ENCODE measurements at places on chromosomes 4 and X. TPM values are rescaled to one million over a fixed set of nuclear protein-coding genes. Genes with fewer than 3 reads are reported as not detected.

DNA sequence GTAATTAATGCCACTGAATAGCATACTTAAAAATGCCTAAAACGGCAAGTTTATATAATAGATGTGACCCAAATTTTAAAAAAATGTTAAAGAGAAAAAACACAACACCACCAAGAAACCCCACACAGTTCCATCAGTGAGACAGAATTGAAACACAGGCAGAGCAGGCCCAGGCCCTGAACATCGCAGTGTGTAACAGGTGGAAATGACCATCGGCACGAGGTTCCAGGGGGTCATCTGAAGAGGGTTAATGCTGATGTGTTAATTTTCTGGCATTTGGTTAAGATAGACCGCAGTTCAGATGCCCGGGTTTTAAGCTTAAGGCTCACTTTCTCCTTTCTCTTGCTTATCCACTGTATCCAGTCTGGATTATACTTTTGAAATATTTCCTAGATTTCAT lies 66.8 kb downstream of the ANAPC4 start:
- no peak for DNase-seq

DNA sequence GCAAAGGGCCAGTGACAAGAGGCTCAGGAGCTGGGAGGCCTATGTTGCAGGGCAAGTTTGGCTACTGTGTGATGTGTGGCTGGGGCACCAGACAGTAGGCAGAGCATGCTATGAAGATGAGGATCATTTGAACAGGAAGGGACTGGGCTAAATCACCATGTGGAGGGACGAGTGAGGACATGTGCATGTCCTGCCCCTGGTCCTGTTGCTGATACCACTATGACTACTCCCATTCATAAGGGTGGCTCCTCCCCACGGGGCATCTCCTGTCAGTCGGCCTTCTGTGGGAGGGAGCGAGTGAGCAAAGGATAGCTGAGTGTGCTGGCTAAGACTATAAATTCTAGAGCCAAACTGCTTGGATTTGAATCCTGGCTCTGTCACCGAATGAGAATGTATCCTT lies 139.2 kb downstream of the TMEM164 start:
- no peak for DNase-seq

DNA sequence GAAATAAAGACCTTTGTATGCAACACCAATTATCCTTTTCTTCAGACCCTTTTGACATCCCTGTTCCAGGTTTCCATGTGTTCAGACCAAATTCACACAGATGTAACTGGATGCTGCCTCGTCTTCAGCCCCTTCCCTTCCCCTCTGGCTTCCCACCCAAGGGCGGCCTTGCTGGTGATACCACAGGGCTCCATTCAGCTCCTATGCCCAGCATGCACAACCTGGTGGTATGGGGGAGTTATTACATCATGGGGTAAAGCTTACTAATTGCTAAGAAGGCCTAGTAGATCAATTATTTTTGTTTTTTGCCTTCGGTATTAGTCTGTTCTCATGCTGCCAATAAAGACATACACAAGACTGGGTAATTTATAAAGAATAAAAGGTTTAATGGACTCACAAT lies 317.0 kb upstream of the CXXC4 start:
- DNase-seq, result no peak

DNA sequence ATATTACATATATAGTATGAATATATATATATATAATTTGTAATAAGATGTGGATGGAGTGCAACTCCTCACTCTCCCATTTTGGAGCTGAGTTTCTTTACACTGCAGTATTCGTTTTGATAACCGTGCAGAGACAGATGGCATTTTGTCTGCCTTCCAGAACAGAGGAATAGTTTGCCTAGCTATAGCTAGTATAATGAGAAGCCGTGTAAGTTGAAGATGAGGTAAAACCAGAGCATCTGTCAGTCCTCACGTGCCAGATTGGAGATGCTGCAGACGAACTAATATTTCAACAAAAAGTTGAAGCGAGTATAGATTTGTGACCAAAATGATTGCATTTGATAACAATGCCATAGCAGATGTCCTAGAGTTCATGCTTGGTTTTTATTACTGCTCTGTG lies 180.6 kb downstream of the FMR1NB start:
- DNase-seq, result no peak

GRCh38 chr4:171561419-171561818 lies 251.8 kb upstream of the GALNTL6 start:
- no peak for DNase-seq

- DNase-seq, result no peak
Measured at GRCh38 chrX:69093960-69094871, 71.0 kb downstream of the PJA1 start.

GRCh38 chrX:40083120-40083978 lies 14.4 kb downstream of the BCOR start:
- DNase-seq, result no peak

GRCh38 chrX:42119076-42119475 lies 195.7 kb upstream of the CASK start:
- DNase-seq, result no peak

DNA sequence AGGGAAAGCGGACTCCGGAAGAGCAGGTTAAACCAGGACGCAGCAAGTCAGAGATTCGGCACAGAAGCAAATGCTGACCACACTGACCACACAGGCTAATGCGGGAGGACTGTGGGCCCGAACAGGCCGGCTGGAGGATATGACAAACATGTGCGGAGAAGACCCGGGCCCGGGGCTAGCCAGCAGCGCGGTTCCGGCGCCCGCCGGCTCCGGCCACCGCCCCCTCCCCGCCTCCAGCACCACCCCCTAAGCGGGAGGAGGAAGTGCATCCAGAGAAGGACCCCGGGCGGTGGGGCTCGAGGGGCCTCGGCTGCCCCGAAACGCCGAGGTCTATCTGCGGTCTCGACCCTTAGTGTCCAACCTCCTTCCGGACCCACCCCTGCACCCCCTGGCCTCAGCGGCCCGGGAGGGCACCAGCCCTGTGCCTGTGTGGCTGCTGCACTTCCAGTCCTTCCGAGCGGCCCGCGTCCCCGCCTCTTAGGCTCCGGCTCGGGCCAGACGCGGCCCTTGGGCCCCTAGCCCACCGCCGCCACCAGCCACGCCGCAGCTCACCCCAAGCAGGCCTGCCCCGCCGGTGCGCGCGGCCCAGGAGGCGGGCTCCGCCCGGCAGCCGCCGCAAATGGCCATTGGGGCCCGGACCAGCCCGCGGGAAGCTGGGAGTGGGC lies 2.1 kb downstream of the ELOVL6 start:
- DNase-seq, result no peak

DNA sequence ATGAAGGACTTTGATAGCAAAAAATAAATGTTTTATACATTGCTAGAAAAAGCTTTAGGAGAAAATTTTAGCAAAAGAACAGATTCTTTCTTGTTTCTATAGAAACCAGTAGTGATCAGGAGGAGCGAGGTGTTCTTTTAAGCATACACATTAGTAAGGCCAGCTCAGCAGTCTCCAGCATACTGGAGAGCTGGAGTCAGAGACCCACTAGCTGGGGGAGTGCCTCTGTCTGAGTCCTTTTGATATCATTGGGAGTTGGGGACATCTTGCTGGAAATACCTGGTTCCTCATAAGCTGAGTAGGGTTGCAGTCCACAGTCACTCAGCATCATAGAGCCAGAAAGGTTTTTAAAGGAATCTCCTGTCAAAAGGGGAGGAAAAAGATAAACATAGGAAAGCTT lies 67.4 kb downstream of the AFF2 start:
- no peak for DNase-seq

- no peak for DNase-seq
Measured at GRCh38 chr4:123064390-123064789, 142.0 kb upstream of the NUDT6 start.

- no peak for DNase-seq
Measured at GRCh38 chr4:94131212-94131611, 76.5 kb upstream of the SMARCAD1 start.

- no peak for DNase-seq
Measured at GRCh38 chr4:21184788-21185187, 484.5 kb downstream of the PACRGL start.

DNA sequence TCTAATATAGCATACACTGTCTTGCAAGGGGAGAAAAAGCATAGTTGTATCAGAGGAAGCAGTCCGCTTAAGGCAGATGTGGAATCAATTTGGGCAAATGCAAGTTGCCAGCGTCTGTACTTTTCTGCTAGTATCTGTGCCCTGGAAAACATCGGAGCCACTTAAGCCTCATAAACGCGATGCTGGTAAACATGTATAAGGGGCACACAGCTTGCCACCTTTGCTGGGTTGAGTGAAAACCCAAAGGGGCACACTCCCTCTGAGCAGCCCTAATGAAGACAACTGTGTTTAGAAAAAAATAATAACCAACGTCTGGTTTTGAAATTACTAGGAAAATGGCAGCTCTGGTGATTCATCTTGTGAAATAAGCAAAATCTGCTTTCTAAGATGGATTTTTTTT lies 24.3 kb downstream of the SMIM20 start:
- no peak for DNase-seq

DNA sequence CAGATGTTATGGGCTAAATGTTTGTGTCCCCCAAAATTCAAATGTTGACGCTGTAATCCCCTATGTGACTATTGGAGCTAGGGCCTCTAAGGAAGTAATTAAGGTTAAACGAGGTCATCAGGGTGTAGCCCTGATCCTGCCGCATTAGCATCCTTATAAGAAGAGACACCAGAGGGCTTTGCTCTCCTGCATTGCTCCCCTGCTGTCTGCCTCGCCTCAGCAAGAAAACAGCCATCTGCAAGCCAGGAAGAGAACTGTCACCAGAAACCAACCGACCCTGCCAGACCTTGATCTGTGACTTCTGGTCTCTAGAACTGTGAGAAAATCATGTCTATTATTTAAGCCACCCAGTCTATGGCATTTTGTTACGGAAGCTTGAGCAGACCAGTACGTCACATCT lies 331.9 kb downstream of the DCTD start:
- no peak for DNase-seq

- no peak for DNase-seq
Measured at GRCh38 chrX:42735250-42735649, 42.7 kb downstream of the PPP1R2C start.

GRCh38 chr4:186104114-186104889 lies at the start of gene FAM149A:
Gene FAM149A, plus strand, starts transcription at chr4:186104704.
- no peak for DNase-seq

DNA sequence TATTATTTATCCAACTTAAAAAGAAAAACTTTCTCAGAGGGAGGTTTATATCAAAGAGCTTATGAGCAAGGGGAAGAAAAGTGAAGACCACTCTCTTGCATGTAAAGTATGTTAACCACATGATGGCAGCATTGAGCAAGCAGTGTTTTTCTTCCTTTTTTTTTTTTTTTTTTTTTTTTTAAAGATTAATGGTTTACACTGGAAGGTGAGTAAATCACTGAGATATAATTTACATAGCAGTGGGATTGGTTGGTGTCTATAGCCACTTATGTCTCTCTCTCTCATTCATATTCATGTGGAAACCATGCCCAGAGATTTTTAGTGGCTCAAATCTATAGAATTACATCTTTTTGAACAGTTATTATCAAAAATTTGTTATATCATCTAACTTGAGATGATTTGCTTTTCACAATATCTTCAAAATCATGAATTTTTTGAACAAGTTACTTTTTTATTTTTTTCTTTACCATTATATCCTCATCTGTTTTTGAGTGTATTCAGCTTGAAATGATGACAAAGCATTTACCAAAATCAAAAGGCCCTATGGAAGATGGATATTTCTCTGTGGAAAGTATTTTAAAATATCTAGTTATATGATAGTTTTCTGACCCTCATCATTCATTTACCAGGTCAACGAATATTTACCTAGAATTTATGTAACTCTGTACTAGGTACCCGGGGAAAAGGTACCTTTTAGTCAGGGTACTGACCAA lies 31.6 kb downstream of the MTHFD2L start:
- no peak for DNase-seq

DNA sequence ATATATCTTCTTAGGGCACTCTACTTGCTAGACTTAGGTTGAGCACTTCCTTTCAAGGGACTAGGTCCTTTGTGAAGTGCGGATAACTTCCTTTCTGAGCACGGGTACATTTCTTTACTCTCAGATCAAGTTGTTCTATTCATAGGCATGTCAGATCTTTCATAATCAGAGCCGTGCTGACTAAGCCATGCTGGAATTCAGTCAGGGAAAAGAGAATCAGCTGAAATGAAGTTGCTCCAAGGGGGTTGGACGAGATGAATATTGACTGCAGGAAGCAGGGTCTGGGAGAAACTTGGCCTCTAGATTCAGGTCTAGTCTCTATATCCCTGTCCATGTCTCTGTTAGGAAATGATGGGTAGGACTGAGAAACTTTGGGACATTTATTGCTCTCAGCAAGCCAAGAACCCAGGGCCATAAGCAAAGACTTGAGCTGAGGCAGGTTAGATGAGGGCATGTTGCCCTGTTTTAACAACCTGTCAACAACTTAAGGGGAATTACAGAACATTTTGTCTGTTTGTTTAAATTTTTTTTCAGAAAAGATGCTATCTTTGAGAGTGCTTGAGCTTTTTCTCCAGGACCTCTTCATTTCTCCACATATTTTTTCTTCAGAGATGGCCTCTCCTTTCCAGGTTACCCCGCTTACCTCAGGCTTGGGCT lies 28.3 kb downstream of the AREG start:
- no peak for DNase-seq

DNA sequence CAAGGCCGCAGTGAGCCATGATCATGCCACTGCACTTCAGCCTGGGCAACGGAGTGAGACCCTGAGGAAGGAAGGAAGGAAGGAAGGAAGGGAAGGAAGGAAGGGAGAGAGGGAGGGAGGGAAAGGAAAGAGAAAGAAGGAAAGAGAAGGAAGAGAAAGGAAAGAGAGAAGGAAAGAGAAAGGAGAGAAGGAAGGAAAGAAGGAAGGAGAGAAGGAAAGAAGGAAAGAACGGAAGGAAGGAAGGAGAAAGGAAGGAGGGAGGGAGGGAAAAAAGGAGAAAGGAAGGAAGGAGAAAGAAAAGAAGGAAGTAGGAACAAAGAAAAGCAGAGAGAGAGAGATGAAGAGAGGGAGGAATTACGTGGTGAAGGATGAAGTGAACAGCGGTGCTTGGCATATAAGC lies 30.4 kb downstream of the PRPS1 start:
- DNase-seq, result no peak

DNA sequence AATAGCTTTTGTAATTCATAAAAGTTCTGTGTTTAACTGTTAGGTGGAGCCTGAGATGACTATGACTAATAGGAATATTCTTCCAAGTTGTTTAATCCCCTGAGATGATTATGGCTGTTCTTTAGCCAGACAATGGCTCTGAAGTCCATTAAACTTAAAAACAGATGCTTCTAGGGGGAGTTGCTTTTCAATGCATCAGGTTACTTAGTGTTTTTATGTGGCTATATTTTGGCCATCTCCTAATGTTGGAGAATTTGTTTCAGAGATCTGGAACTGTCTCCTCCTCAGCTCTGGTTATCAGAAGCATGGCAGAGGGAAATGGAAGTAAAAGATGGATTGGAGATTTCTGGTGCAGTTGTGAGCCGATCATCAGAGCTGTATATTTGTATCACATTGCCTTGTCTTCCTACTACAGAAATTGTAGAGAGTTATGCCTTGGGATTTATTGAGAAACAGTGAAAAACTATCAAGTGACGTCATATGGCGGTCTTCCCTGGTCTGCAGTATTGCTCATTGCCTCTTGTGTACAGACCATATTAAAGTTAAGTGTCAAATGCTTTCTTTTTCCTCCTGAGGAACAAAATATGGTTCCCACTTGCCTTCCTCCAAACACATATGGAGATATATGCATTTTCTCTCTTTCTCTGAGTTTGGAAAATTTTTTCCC lies 29.8 kb downstream of the SGMS2 start:
- DNase-seq, result no peak

Gene NALF2
- total RNA-seq, result not detected

Gene USP27X
- total RNA-seq, result 2.0 TPM

Gene ART3
- total RNA-seq, result not detected

Gene CFI
- total RNA-seq, result 53.6 TPM

Gene PPP2R2C
- total RNA-seq, result 0.63 TPM

Gene PLAC1
- total RNA-seq, result not detected

Gene CCNB3
- 1.7 TPM for total RNA-seq

Gene ADGRG4
- total RNA-seq, result under 0.01 TPM

Gene GAGE12H
- total RNA-seq, result not detected

Gene RHOH
- 1.8 TPM for total RNA-seq

Gene FAM47A
- total RNA-seq, result not detected

Gene GPC3
- total RNA-seq, result 59.4 TPM

Measured in omental fat pad (tissue), 4 donors.